Sigmoid colon (tissue), 7 donors: ENCODE measurements at places on chromosomes 4 and X.

- DNase-seq, result peak; percentile 7
Measured at GRCh38 chrX:72048510-72049455, 82.9 kb downstream of the RTL5 start.

GRCh38 chr4:158670975-158671664 lies 567 bp downstream of the C4orf46 start:
- DNase-seq, result peak; percentile 78

DNA sequence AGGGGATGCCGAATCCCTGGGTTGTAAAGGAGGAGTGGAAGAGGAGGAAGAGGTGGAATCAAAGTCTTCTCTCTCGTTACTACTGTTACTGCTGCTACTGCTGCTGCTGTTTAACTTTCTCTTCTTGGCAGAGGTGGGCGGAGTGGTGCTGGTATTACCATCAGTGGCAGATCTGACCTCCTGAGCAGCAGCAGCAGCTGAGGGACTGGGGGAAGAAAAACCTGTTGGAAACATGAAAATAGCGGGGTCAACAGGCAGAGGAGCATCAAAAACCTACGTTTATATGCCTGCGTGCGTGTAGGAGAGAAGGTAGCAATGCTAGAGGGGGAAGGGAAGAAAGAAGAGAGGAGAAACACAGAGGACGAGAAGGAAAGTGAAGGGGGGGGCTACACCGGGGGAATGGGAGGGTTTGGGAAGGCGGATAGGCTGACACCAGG lies 339 bp downstream of the CUL4B start:
- DNase-seq, result peak; percentile 67

- DNase-seq, result no peak
Measured at GRCh38 chr4:39855909-39856512, 121.7 kb downstream of the PDS5A start.

GRCh38 chrX:107826238-107827029 lies 768 bp downstream of the MID2 start:
- peak; percentile 67 for DNase-seq

GRCh38 chrX:42803320-42803719 lies 25.4 kb upstream of the PPP1R2C start:
- DNase-seq, result no peak

- DNase-seq, result no peak
Measured at GRCh38 chrX:42585842-42586621, 191.9 kb downstream of the PPP1R2C start.

- DNase-seq, result peak; percentile 80
Measured at GRCh38 chrX:119015407-119016237, 41.2 kb downstream of the LONRF3 start.
